ENCODE measurements at places on chromosomes 7 and 10. TPM values are rescaled to one million over a fixed set of nuclear protein-coding genes. Genes with fewer than 3 reads are reported as not detected.

DNA sequence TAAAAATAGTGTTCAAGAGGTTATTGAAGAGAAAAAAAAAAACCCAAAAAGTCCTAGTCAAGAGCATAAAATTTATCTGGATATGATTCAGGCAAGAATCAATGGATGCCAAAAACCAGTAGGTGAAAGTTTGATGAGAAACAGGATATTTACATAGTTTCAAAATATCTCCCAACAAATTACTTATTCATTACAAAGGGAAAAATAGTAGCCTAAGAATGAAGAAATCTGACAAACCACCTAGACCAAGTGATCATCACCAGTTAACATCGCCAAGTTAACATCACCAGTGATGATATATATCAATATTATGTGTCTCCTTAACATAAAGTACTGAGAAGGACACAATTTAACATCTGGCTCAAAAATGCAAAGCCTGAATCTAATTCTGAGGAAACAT is 85.2 kb downstream of the RNLS start:
- DNase-seq: no peak

DNA sequence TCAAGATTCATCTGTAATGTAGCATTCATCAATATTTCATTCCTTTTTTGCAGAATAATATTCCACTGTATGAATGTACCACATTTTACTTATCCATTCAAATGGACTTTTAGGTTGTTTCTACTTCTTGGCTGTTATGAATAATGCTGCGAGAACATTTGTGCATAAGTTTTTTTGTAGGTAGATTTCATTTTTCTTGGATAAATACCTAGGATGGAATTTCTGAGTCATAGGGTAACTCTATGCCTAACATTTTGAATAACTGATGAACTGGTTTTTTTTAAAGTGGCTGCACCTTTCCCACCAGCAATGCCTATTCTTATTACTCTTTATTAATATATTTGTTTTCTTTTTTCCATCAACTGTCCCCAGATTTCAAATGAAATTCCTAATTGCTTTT is 9.1 kb upstream of the XPNPEP1 start:
- no peak for DNase-seq

Gene GNGT1
- total RNA-seq: 0.61 TPM

Gene CPEB3
- 3.4 TPM for total RNA-seq

Data from NCI-H460 (cell line).